ENCODE measurements at places on chromosomes 3 and 15. TPM values are rescaled to one million over a fixed set of nuclear protein-coding genes. Genes with fewer than 3 reads are reported as not detected.

The SLITRK3 gene
- 0.14 TPM for total RNA-seq

The DUOXA2 gene
- total RNA-seq: not detected

The GRK7 gene
- not detected for total RNA-seq

The CAPN3 gene
- 4.3 TPM for total RNA-seq

The SENP8 gene
- total RNA-seq: 3.0 TPM

The MESP2 gene
- total RNA-seq: 0.55 TPM

The PLIN1 gene
- 0.11 TPM for total RNA-seq

The TRAT1 gene
- not detected for total RNA-seq

The CAMKV gene
- not detected for total RNA-seq

The APPL1 gene
- total RNA-seq: 27.8 TPM

The PIERCE2 gene
- 0.75 TPM for total RNA-seq

The WNT5A gene
- total RNA-seq: 16.2 TPM

DNA sequence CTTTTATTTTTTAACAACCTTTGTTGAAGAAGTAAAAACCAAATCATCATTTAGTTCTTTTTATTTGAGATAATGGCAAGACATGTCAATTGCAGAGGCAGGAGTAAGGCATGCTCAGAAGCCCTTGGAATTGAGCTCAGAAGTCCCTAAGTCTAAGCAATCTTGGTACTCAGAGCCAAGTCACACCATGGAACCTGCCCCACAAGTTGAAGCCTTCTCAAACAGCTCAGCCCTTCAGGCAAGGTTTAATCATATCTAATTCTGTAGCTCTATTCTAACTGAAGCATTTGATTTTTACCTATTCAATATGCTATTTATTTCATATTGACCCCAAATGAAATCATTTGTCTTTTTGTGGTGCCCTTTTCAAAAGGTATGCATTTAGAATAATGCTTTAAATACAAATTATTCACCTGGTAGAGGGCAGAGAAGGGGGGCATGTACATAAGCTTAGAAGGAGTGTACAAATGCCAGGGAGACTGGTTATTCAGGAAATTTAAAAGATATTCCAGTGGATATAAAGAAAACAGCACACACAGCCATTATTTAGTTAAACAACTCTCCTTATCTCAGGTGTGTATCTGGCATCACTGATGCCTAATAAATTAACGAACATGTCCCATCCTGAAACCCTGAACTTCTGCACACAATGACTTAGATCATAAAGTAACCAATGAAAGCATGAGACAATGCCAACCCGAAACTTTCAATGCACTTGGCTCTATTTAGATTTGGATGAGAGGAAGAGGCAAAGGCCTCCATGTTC lies 26.2 kb upstream of the TOP2B start:
- H3K27me3 ChIP-seq: no peaks in the 10 kb centered on the region
- no peaks in the 10 kb centered on the region for H3K4me1 ChIP-seq
- no peak for DNase-seq
- H3K27ac ChIP-seq: no peak overlapping the region
- H3K4me3 ChIP-seq: no peak overlapping the region
- no peaks in the 10 kb centered on the region for H3K36me3 ChIP-seq

DNA sequence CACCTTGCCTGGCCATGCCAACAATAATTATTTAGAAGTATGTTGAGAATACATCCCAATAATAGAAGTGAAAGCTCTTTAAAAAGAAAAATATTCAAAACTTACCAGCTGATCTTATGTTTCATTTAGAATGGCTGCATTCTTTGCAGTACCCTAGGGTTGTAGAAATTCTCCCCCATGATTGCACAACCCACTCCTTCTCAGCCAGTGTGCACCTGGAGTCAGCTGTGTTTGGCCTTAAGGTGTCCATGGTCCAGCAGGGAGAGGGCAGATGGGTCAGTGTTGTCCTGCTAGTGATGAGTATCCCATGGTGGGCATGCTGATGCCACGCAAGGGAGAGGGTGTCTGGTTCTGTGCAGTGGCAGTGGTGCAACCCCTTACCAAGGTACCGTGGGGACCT lies 117.3 kb downstream of the IGF1R start:
- no peak for DNase-seq
- no peak overlapping the region for H3K27ac ChIP-seq
- no peak overlapping the region for H3K4me3 ChIP-seq

DNA sequence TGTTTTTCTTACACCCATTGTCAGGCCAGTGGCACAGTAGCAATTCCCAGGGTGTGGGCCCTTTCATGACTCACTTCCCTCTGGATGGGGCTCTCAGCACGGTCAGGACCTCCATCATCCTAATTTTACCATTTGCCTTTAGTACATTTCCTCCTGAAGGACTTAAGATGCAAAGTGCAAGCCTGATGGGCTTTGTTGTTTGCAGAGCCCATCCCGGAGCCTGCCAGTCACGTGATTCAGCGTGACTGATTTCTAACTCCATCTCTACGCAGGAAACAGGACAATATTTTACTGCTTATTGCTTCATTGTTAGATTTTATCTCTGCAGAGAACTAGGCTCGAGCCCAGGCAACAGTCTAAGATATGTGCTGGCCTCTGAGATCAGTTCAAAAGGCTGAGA lies 223.7 kb downstream of the PDZRN3 start:
- H3K27me3 ChIP-seq: no peaks in the 10 kb centered on the region
- H3K4me1 ChIP-seq: peaks cover 25% of the 10 kb centered on the region
- H3K36me3 ChIP-seq: no peaks in the 10 kb centered on the region
- no peak overlapping the region for H3K4me3 ChIP-seq
- no peak for DNase-seq

DNA sequence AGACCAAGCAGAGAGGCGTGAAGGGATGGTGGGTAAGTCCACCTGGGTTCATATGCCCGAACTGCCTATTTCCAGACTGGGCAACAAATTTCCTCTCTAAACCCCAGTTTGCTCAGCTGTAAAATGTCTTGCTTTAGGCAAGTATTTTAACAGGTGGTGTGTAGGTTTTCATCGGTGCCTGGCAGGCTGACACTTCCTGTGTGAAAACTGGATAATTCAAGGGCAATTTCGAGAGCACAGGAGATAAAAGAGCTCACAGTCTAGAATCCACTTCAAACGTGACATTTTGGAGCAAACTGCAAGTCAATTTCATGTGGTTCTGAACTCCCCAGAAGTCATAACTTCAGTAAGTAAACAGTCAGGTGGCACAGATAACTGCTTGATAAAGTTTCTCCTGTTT lies 112.2 kb downstream of the OXNAD1 start:
- H3K4me3 ChIP-seq: no peak overlapping the region
- H3K4me1 ChIP-seq: no peaks in the 10 kb centered on the region
- no peaks in the 10 kb centered on the region for H3K27me3 ChIP-seq
- no peak for DNase-seq

GRCh38 chr3:78873641-78874040 lies 894.2 kb downstream of the ROBO1 start:
- no peak for DNase-seq
- H3K27me3 ChIP-seq: no peaks in the 10 kb centered on the region
- H3K4me1 ChIP-seq: no peaks in the 10 kb centered on the region
- H3K4me3 ChIP-seq: no peak overlapping the region

DNA sequence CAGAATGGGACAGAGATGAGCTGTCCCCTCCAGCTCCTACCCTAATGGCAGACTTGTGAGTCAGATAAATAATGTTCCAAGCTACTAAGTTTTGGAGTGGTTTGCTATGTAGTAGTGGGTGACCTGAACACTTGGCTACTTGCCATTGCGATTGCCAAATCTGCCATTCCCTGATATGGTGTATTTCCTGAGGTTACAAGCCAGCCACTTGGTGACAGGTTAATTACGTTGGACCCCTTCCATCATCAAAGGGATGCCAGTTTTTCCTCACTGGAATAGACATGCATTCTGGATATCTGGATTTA lies 33.6 kb downstream of the MORF4L1 start:
- no peak for DNase-seq
- peaks cover 25% of the 10 kb centered on the region for H3K4me1 ChIP-seq
- no peak overlapping the region for H3K27ac ChIP-seq
- no peaks in the 10 kb centered on the region for H3K27me3 ChIP-seq
- no peaks in the 10 kb centered on the region for H3K36me3 ChIP-seq

- no peaks in the 10 kb centered on the region for H3K4me1 ChIP-seq
- no peak for DNase-seq
- H3K4me3 ChIP-seq: no peak overlapping the region
- H3K27ac ChIP-seq: no peak overlapping the region
Measured at GRCh38 chr3:158456114-158456513, 114.9 kb upstream of the MLF1 start.

DNA sequence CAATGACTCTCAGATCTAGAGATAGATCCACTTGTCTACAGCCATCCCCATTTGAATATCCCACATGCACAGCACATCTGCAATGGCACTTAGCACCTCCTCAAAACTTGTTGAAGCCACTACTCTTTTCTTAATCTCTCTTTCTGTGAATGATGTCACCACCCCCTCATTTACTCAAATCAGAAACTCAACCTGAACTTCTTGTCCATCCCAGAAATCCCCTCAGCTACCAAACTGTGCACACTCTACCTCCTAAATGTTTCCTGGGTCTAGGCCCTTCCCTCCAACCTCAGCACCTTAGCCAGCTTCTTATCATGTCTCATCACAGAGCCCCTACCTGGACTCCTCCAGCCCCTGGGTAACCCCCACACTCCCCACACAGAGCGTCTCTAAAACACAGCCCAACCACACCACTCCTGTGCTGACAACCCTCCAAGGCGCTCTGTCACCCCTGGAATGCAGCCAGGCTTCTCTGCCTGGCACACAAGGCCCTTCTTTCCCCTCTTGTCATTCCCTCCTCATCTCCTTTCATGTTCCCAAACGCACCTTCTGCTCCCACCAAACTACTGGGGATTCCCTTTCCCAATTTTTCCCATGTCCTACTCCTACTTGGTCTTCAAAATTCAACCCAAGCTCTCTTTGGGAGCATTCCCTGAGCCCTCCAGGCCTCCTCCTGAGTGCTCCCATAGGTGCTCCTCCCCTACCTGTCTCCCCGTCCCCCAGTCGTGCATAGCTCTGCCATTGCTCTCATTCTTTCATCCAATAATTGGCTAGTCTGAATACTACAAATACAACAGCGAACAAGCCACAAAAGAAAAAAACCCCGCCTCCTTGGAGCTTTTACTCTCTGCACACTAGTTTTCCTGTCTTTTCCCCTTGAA lies 39.8 kb upstream of the ZBTB38 start:
- peaks cover 5% of the 10 kb centered on the region for H3K4me1 ChIP-seq
- no peaks in the 10 kb centered on the region for H3K36me3 ChIP-seq
- peak; percentile 31 for DNase-seq
- H3K27me3 ChIP-seq: no peaks in the 10 kb centered on the region

- H3K4me3 ChIP-seq: no peak overlapping the region
- H3K36me3 ChIP-seq: no peaks in the 10 kb centered on the region
- H3K27me3 ChIP-seq: no peaks in the 10 kb centered on the region
- peaks cover 34% of the 10 kb centered on the region for H3K4me1 ChIP-seq
- H3K27ac ChIP-seq: no peak overlapping the region
- DNase-seq: no peak
Measured at GRCh38 chr3:5123937-5124336, 1.8 kb downstream of the ARL8B start.

- H3K27ac ChIP-seq: no peak overlapping the region
- no peaks in the 10 kb centered on the region for H3K27me3 ChIP-seq
- no peak for DNase-seq
- peaks cover 4% of the 10 kb centered on the region for H3K4me1 ChIP-seq
- H3K4me3 ChIP-seq: no peak overlapping the region
Measured at GRCh38 chr15:44199393-44199792, 4.3 kb upstream of the FRMD5 start.

DNA sequence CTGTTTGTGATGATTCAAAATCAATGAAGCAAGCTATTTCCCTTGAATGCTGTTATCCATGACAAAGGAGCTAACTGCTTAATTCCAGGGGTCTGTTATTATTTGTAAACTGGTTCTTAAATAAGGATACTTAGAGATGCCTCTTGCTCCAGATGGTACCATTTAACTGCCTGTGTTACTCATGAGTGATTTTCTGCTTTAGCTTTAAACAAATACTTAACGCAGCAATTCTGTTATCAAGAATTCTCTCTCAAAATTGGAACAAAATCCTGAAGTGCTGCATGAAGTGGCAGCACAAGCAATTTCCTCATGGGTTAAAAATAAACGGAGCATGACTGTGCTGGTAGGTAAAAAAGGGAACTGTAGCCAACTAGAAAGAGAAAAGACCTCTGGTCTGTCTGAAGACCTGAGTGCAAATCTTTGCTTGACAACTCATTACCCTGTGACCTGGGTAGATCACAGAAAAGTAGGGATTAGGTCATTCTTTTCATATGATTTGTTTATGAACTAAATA lies 62.5 kb upstream of the GBE1 start:
- H3K27me3 ChIP-seq: no peaks in the 10 kb centered on the region
- H3K4me1 ChIP-seq: no peaks in the 10 kb centered on the region
- no peak for DNase-seq
- no peaks in the 10 kb centered on the region for H3K36me3 ChIP-seq
- H3K4me3 ChIP-seq: no peak overlapping the region

- H3K27me3 ChIP-seq: no peaks in the 10 kb centered on the region
- no peaks in the 10 kb centered on the region for H3K36me3 ChIP-seq
- H3K4me3 ChIP-seq: no peak overlapping the region
Measured at GRCh38 chr15:51849860-51850259, 20.4 kb downstream of the TMOD3 start.

DNA sequence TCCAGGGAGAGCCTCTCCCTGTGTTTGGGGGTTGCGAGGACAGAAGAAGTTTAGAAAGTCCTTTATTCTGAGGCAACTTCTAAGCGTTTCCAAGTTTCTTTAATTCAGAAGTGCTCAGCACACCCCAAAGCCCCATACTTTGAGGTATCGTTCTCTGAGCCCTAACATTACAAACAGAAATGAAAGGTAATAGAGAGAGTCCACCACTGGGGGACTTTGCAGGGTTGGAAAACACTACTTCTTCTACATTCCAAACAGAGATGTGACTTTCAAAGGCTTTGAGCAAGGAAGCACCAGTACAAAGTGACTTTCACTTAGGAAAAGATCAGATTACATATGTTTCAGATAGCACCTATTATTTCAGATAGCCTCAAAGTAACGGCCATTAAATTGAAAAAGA lies 6.2 kb upstream of the ZNF280D start:
- peaks cover 10% of the 10 kb centered on the region for H3K4me1 ChIP-seq
- no peaks in the 10 kb centered on the region for H3K27me3 ChIP-seq
- DNase-seq: no peak
- H3K36me3 ChIP-seq: no peaks in the 10 kb centered on the region

- H3K27ac ChIP-seq: peak overlapping the region; percentile 85
- H3K36me3 ChIP-seq: no peaks in the 10 kb centered on the region
- H3K27me3 ChIP-seq: no peaks in the 10 kb centered on the region
- no peak for DNase-seq
- H3K4me3 ChIP-seq: peak overlapping the region; percentile 48
Measured at GRCh38 chr3:134249296-134249841, 1.3 kb downstream of the RYK start.

- no peaks in the 10 kb centered on the region for H3K36me3 ChIP-seq
- no peak overlapping the region for H3K27ac ChIP-seq
- no peaks in the 10 kb centered on the region for H3K27me3 ChIP-seq
- no peak for DNase-seq
- no peak overlapping the region for H3K4me3 ChIP-seq
Measured at GRCh38 chr3:127087441-127087840, 104.5 kb downstream of the PLXNA1 start.

DNA sequence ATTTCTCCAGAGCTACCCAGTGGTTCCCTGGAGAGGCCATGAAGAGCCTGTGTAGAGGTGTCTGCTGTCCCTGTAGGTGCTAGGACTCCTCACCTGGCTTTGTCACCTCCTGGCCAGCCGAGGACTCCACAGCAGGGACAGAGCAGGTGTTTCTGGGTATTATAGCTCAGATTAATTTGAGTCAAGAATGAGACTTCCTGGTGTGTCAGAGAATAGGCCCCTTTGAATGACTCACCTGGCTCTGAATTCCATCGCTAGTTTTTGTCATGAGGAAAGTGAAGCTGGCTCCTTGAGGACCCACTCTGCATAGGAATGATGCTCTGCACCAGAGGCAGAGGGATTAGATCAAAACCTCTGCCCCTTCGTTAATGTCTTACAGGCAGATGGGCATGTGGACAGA lies 167.5 kb upstream of the TOPAZ1 start:
- H3K27me3 ChIP-seq: no peaks in the 10 kb centered on the region
- no peak for DNase-seq
- H3K4me1 ChIP-seq: no peaks in the 10 kb centered on the region
- no peaks in the 10 kb centered on the region for H3K36me3 ChIP-seq
- H3K4me3 ChIP-seq: no peak overlapping the region

Data from adrenal gland (tissue), 19 donors.